Endodermal cell (in vitro differentiated cells): ENCODE measurements at places on chromosomes 2 and 18. TPM values are rescaled to one million over a fixed set of nuclear protein-coding genes. Genes with fewer than 3 reads are reported as not detected.

Gene DQX1
- total RNA-seq = 1.1 and 1.2 TPM in 2 replicates

DNA sequence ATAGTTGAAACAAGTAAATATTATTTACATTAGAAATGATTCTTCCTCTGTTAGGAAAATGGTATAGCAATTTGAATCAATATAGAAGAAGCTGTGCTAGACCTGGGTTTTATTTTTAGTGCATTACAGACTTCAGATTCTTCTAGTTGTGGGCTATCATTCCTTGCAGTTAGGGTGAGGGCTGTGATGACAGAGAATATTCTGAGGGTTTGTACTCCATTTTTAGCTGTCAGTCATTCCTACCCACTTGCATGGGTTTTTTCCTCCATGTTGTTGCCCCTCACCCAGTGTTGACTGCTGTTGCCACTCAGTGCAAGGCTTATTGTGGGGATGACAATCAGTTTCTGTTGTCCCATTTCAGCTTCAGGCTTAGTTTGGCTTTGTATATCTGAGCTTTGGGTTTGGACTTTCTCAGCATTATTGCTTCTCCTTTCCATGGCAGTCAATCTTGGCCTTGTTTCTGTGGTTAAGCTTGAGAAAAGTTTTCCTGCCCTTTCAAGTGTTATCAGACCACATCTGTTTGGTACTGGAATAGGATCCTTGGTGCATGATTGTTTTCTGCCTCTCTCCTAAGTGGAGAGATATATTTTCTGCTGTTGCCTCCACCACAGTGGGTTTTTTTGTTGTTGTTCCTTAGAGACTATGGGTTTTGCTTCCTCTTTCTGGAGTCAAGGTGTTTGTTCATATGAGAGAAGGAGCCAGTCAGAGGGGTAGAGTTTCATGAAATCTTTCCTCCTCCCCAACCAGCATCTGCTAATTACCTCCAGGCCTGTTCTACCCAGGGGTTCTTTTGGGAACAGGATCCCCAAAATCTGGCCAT is 312.7 kb upstream of the CWC22 start:
- H3K36me3 ChIP-seq = no peaks in the 10 kb centered on the region
- H3K27ac ChIP-seq = no peak overlapping the region
- no peaks in the 10 kb centered on the region for H3K27me3 ChIP-seq
- no peak overlapping the region for H3K4me3 ChIP-seq

DNA sequence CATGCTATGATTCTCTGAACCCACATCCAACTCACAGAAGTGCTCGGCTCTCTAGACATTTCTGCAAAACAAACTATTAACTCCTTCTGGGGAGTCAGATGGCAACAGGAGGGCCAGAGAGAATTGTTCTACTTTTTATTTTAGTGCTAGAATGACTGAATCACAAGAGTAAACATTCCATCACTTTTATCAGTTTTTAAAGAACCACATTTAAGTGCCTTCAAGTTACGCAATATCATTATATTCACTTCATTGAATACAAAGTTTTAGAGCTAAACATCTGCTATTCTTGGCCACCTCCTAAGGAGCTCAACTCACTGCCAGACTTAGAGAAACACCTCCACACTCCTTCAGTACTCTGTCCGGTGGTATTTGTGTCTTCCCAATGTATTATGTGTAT is 22.4 kb downstream of the B4GALT6 start:
- H3K4me1 ChIP-seq = no peaks in the 10 kb centered on the region
- DNase-seq = no peak
- no peak overlapping the region for H3K27ac ChIP-seq
- no peak overlapping the region for H3K4me3 ChIP-seq
- no peaks in the 10 kb centered on the region for H3K36me3 ChIP-seq
- no peaks in the 10 kb centered on the region for H3K27me3 ChIP-seq

Gene ELMOD3
- 13.4 to 18.9 TPM (median 18.7 TPM) in 3 replicates for total RNA-seq

DNA sequence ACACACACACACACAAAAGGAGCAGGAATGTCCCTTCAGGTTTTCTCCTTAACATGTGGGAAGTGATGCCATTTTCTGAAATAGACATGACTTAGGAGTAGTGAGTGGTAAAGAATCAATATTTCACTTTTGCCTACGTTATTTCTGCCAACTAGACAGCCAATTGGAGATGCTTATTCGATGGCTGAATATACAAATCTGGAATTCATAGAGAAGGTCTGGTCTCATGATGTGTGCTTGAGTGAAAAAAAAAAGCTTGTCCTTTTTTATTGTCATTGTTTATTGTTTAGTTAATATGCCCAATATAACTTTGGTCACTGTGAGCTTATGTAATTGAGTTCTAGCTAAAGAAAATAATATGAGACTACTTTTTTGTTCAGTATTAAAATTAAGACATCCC is 284.3 kb downstream of the GULP1 start:
- H3K27me3 ChIP-seq = no peaks in the 10 kb centered on the region
- H3K27ac ChIP-seq = no peak overlapping the region
- H3K4me3 ChIP-seq = no peak overlapping the region
- H3K4me1 ChIP-seq = no peaks in the 10 kb centered on the region
- no peak for DNase-seq

Gene RIF1
- total RNA-seq = 62.7 and 66.7 TPM in 2 replicates

Gene SERPINB2
- not detected in 3 replicates for total RNA-seq

- H3K27ac ChIP-seq = no peak overlapping the region
- no peaks in the 10 kb centered on the region for H3K27me3 ChIP-seq
- H3K4me1 ChIP-seq = no peaks in the 10 kb centered on the region
Observed at GRCh38 chr2:38121481-38121880, 45.5 kb upstream of the CYP1B1 start.

- no peaks in the 10 kb centered on the region for H3K4me1 ChIP-seq
- no peak for DNase-seq
- no peak overlapping the region for H3K4me3 ChIP-seq
- no peaks in the 10 kb centered on the region for H3K27me3 ChIP-seq
Observed at GRCh38 chr2:120875431-120875830, 139.8 kb downstream of the GLI2 start.

GRCh38 chr2:203859030-203859789 is 8.4 kb upstream of the CTLA4 start:
- H3K4me1 ChIP-seq = no peaks in the 10 kb centered on the region
- peaks cover 39% of the 10 kb centered on the region for H3K27me3 ChIP-seq
- no peak overlapping the region for H3K27ac ChIP-seq
- no peak overlapping the region for H3K4me3 ChIP-seq

Gene FOXD4L1
- 0.15 to 0.29 TPM in 2 of 3 replicates, not detected in the other for total RNA-seq

DNA sequence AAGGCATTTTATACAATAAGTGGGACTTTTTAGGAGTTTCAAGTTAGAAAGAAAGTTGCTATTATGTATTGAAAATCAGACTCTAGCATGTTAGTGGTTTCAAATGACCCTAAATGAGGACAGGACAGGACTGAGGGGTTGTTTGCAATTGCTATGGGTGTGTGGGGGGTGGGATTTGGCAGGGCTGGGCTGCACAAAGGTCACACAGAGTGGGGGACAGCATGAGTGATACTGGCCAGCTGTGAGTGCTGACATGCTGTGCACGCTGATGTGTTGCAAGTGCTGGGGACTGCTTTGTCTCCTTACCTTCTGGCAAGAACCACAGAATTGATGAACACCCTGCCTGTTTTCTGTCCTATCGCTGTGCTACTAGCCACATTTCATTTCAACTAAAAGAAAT is 29.8 kb downstream of the RNMT start:
- no peak overlapping the region for H3K4me3 ChIP-seq
- no peaks in the 10 kb centered on the region for H3K27me3 ChIP-seq
- H3K36me3 ChIP-seq = peaks cover 77% of the 10 kb centered on the region
- no peaks in the 10 kb centered on the region for H3K4me1 ChIP-seq
- H3K27ac ChIP-seq = no peak overlapping the region
- no peak for DNase-seq

Gene SCN3A
- 0.09 and 0.16 TPM in 2 replicates for total RNA-seq

GRCh38 chr18:3624546-3624934 is 174.6 kb downstream of the TGIF1 start:
- peaks cover 16% of the 10 kb centered on the region for H3K4me1 ChIP-seq
- H3K36me3 ChIP-seq = no peaks in the 10 kb centered on the region
- no peak for DNase-seq
- peak overlapping the region; percentile 96 for H3K27ac ChIP-seq

DNA sequence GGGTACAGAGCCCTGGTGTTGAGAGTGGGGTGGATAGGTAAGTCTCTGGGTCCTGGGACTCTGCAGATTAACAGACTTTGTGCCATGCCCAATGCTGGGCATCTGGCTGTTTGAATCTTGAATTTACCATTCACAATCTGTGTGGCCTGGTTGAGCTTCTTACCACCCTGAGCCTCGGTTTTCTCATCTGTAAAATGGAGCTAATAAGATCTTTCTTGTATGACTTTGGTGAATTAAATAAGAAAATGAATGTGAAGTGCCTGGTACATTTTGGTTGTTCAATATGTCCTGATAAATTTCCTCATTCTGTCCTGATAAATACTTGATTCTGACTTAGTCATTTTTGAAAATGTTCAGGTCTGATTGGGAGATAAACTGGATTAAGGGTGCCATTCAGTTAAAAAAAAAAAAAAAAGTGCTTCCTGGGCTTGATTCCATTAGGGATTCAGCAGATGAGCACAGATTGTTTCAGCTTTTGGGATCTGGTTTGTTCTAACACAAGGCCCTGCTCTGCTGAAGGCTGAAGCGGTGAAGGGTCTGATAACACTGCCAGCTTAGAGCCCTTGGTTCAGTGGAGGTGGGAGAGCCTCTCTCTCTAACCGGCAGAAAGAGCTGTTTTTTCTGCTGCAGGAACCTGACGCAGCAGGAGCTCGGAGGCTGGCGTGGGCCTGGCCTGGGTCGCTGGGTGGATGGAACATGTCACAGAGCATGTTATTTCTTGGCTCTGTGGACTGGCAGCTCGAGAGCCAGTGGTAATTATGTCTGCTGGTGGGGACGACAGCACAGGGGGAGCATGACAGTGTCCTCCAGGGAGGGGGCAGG is 84.5 kb upstream of the MCFD2 start:
- H3K4me3 ChIP-seq = no peak overlapping the region
- H3K36me3 ChIP-seq = peaks cover 21% of the 10 kb centered on the region
- DNase-seq = no peak
- no peak overlapping the region for H3K27ac ChIP-seq
- peaks cover 4% of the 10 kb centered on the region for H3K4me1 ChIP-seq

DNA sequence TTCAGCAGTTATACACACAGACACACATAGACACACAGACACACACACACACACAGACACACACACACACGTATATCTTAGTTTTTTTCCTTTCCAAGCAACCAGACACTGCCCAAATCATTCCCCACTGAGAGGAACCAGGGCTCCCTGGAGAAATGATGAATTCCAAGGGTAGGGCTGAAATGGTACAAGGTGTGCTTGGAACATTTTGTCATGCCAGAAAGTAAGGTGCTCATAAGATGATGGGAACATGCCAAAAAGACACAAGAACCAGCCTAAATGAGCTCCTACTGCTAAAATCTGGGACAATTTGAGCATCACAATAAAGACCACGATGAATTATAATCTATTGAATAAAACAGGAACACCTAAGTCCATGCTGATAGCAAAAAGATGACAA is 103.3 kb downstream of the MEP1B start:
- no peaks in the 10 kb centered on the region for H3K27me3 ChIP-seq
- H3K4me1 ChIP-seq = no peaks in the 10 kb centered on the region
- H3K4me3 ChIP-seq = no peak overlapping the region
- no peak for DNase-seq
- no peaks in the 10 kb centered on the region for H3K36me3 ChIP-seq

DNA sequence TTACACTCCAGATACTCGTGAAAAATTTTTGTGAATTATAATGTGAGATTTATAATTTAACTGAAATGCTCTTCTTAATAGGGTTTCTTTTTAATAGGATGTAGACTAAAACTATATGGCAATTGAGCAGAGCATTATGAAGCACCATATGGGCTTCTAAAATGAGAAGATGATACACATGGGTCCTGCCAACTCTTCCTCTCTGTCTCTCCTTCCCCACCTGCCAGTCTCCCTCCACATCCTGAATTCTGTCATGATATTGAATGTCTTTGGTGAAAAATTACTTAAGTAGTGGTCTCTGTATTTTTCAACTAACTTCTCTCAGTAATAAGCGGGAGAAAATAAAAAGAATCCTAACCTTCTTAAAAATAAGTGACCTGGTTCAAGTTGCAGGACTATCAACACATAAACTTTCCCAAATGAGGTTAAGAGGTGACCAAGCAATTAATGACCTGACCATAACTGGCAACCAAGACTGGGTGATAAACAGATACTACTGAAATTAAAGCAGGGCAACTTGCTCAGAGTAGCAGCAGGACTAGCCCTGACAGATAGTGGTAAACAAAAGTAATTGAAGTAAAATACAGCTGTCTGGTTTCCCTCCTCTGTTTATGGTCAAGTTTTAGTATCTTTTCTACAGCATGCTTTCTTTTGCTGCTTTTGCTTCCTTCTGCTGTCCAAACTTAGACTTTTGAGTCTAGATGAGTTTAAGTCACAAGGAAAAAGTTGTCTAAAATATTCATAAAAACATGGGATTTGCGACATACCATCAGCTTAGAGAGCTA is 117.1 kb upstream of the PDE1A start:
- H3K36me3 ChIP-seq = no peaks in the 10 kb centered on the region
- H3K4me1 ChIP-seq = no peaks in the 10 kb centered on the region
- DNase-seq = no peak
- H3K4me3 ChIP-seq = no peak overlapping the region
- no peak overlapping the region for H3K27ac ChIP-seq

DNA sequence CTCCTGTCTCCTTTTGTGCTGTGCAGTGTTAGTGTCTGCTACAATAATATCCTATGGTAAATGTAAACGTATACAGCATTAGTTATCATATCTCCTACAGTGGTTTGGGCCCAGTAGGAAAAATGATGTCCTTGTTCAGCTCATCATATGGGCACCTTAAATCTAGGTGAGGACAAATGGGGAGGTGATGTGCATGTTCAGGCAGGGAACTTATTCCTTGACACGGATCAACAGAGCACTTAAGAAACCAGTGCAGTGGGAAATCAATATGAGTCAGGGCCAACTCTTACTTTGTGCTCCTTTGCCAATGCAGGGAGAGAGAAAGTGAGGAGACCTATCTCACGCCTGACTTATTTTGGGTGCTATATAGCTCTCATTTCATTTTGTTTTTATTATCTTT is 76.4 kb downstream of the KLHL14 start:
- no peak overlapping the region for H3K4me3 ChIP-seq
- H3K4me1 ChIP-seq = no peaks in the 10 kb centered on the region
- H3K27ac ChIP-seq = no peak overlapping the region
- H3K27me3 ChIP-seq = no peaks in the 10 kb centered on the region
- H3K36me3 ChIP-seq = no peaks in the 10 kb centered on the region
- no peak for DNase-seq

GRCh38 chr18:49285627-49286026 is 174.8 kb downstream of the DYM start:
- H3K4me1 ChIP-seq = no peaks in the 10 kb centered on the region
- no peak for DNase-seq
- no peak overlapping the region for H3K27ac ChIP-seq
- H3K27me3 ChIP-seq = no peaks in the 10 kb centered on the region

Gene SP9
- 0.23 TPM in 1 of 3 replicates, not detected in the others for total RNA-seq
